CD4-positive, alpha-beta T cell (primary cell): ENCODE measurements at places on chromosomes 3 and 15. TPM values are rescaled to one million over a fixed set of nuclear protein-coding genes. Genes with fewer than 3 reads are reported as not detected.

DNA sequence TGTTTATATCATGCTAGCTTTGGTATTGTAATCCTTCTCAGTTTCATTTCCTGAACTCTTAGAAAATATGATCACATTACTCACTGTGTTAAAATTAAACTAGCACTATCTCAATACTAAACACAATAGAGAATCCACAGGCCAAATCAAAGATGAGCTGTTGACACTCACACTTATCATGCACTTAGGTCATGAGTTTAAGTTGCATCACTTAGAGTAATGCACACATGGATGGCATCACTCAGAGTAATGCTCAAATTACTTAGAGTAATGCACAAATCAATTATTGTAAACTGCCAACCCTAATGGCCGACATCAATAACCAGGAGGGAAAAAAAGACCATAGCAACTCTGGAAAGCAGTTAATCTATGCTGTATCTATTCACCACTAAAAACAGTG lies 40.0 kb upstream of the MCF2L2 start:
- no peak overlapping the region for H3K27ac ChIP-seq
- no peak for DNase-seq
- H3K4me1 ChIP-seq, result peaks cover 7% of the 10 kb centered on the region
- no peaks in the 10 kb centered on the region for H3K36me3 ChIP-seq

GRCh38 chr15:57872281-57873030 lies 165.9 kb downstream of the POLR2M start:
- no peak overlapping the region for H3K27ac ChIP-seq
- H3K36me3 ChIP-seq, result no peaks in the 10 kb centered on the region
- H3K27me3 ChIP-seq, result peaks cover 28% of the 10 kb centered on the region

- DNase-seq, result no peak
- no peaks in the 10 kb centered on the region for H3K27me3 ChIP-seq
- no peaks in the 10 kb centered on the region for H3K36me3 ChIP-seq
- no peaks in the 10 kb centered on the region for H3K4me1 ChIP-seq
- H3K27ac ChIP-seq, result no peak overlapping the region
Measured at GRCh38 chr15:67383899-67384298, 129.3 kb downstream of the IQCH start.

DNA sequence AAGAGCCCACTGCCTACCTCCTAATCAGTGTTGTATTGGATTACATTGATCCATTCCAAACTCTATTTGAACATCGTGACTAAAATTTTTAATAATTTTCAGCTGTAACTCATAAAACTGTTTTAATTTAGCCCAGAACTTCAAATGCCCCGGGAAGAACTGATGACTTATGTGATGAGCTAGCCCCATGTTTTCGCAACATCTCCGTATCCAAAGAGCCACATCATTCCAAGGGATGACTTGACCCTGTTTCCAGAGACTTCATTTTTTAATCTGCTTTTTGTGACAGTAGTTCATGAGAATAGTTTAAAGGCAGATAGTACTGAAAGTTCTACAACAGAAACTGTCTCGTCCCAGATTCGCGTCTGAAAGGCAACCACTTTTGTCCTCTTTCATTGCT lies 97.4 kb downstream of the STAC start:
- no peak overlapping the region for H3K27ac ChIP-seq
- H3K36me3 ChIP-seq, result no peaks in the 10 kb centered on the region
- no peak overlapping the region for H3K4me3 ChIP-seq
- DNase-seq, result no peak
- H3K4me1 ChIP-seq, result no peaks in the 10 kb centered on the region
- no peaks in the 10 kb centered on the region for H3K27me3 ChIP-seq

GRCh38 chr15:88100181-88100580 lies 156.4 kb downstream of the NTRK3 start:
- H3K27me3 ChIP-seq, result no peaks in the 10 kb centered on the region
- H3K27ac ChIP-seq, result no peak overlapping the region
- H3K4me3 ChIP-seq, result no peak overlapping the region

- no peak overlapping the region for H3K27ac ChIP-seq
- no peaks in the 10 kb centered on the region for H3K4me1 ChIP-seq
- DNase-seq, result no peak
- no peak overlapping the region for H3K4me3 ChIP-seq
- no peaks in the 10 kb centered on the region for H3K36me3 ChIP-seq
Measured at GRCh38 chr3:168051070-168051469, 44.7 kb downstream of the GOLIM4 start.

- DNase-seq, result no peak
- no peak overlapping the region for H3K4me3 ChIP-seq
- H3K4me1 ChIP-seq, result no peaks in the 10 kb centered on the region
- H3K27ac ChIP-seq, result no peak overlapping the region
Measured at GRCh38 chr15:45665261-45665660, 30.4 kb downstream of the SQOR start.

GRCh38 chr3:153889905-153890334 lies 231.3 kb upstream of the ARHGEF26 start:
- H3K36me3 ChIP-seq, result no peaks in the 10 kb centered on the region
- no peaks in the 10 kb centered on the region for H3K4me1 ChIP-seq

The SLC28A1 gene
- not detected for total RNA-seq

The SOX2 gene
- total RNA-seq, result not detected

The TTLL13 gene
- 1.8 TPM for total RNA-seq

The CTDSPL gene
- 1.5 TPM for total RNA-seq

The GOLGA8S gene
- total RNA-seq, result 0.14 TPM

The PAK6 gene
- total RNA-seq, result 0.34 TPM

The RBPMS2 gene
- not detected for total RNA-seq

The UNC13C gene
- total RNA-seq, result not detected

The PARP15 gene
- 41.8 TPM for total RNA-seq

The GOLGA6L7 gene
- not detected for total RNA-seq

The PPP1R2 gene
- 210 TPM for total RNA-seq
